ENCODE measurements at places on chromosomes 6 and 20.

GRCh38 chr6:5172041-5172653, 87.0 kb downstream of the PPP1R3G start:
- no peaks in the 10 kb centered on the region for H3K27me3 ChIP-seq
- no peaks in the 10 kb centered on the region for H3K36me3 ChIP-seq
- DNase-seq = no peak
- peaks cover 20% of the 10 kb centered on the region for H3K4me1 ChIP-seq
- no peak overlapping the region for H3K27ac ChIP-seq

- no peak overlapping the region for H3K27ac ChIP-seq
- H3K27me3 ChIP-seq = no peaks in the 10 kb centered on the region
- peak; percentile 6 for DNase-seq
- H3K4me1 ChIP-seq = peaks cover 6% of the 10 kb centered on the region
- H3K36me3 ChIP-seq = no peaks in the 10 kb centered on the region
These were observed 215.4 kb downstream of the HDGFL1 start for GRCh38 chr6:22784601-22785410.

GRCh38 chr6:124493259-124493658, 469.0 kb upstream of the RNF217 start:
- no peak overlapping the region for H3K27ac ChIP-seq
- no peak for DNase-seq
- no peak overlapping the region for H3K4me3 ChIP-seq
- no peaks in the 10 kb centered on the region for H3K27me3 ChIP-seq
- H3K4me1 ChIP-seq = no peaks in the 10 kb centered on the region

GRCh38 chr20:59032713-59033059, 551 bp upstream of the ATP5F1E start:
- peak overlapping the region; percentile 78 for H3K4me3 ChIP-seq
- H3K27ac ChIP-seq = peak overlapping the region; percentile 83
- DNase-seq = peak; percentile 64
- H3K4me1 ChIP-seq = peaks cover 25% of the 10 kb centered on the region
- no peaks in the 10 kb centered on the region for H3K27me3 ChIP-seq

GRCh38 chr6:13467216-13467600, 20.2 kb downstream of the GFOD1 start:
- DNase-seq = no peak
- no peak overlapping the region for H3K4me3 ChIP-seq
- no peaks in the 10 kb centered on the region for H3K36me3 ChIP-seq
- no peak overlapping the region for H3K27ac ChIP-seq
- peaks cover 21% of the 10 kb centered on the region for H3K4me1 ChIP-seq

GRCh38 chr20:310645-311044, 13.3 kb downstream of the ZCCHC3 start:
- no peak overlapping the region for H3K4me3 ChIP-seq
- peak overlapping the region; percentile 77 for H3K27ac ChIP-seq
- H3K4me1 ChIP-seq = peaks cover 26% of the 10 kb centered on the region

GRCh38 chr20:22453244-22454080, 130.9 kb downstream of the FOXA2 start:
- peaks cover 16% of the 10 kb centered on the region for H3K27me3 ChIP-seq
- H3K27ac ChIP-seq = no peak overlapping the region
- no peak overlapping the region for H3K4me3 ChIP-seq
- H3K4me1 ChIP-seq = no peaks in the 10 kb centered on the region
- no peaks in the 10 kb centered on the region for H3K36me3 ChIP-seq

DNA sequence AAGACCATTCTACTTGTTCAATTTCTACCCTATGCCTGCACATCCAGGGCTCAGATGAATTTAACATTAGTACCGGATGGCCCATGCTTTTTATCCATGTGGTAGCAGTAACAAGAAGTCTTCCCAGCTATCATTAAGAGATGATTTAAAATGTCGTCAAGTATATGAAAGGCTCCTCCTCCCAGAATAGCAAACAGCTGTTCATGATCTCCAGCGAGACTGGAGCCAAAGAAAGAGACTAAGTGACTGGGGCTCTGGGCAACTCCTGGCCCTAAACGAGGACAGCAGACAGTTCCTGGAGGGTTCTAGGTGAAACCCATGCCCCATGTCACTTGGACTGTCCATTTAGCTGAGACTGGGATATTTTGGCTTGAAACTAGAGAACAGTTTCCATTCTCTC, 160.8 kb downstream of the CDC5L start:
- H3K4me3 ChIP-seq = no peak overlapping the region
- no peaks in the 10 kb centered on the region for H3K4me1 ChIP-seq
- peaks cover 13% of the 10 kb centered on the region for H3K27me3 ChIP-seq
- DNase-seq = no peak
- H3K27ac ChIP-seq = no peak overlapping the region

- H3K4me3 ChIP-seq = no peak overlapping the region
- no peak for DNase-seq
- peaks cover 32% of the 10 kb centered on the region for H3K27me3 ChIP-seq
- H3K36me3 ChIP-seq = no peaks in the 10 kb centered on the region
- no peak overlapping the region for H3K27ac ChIP-seq
These were observed 3.0 kb upstream of the GCM1 start for GRCh38 chr6:53151676-53152075.

DNA sequence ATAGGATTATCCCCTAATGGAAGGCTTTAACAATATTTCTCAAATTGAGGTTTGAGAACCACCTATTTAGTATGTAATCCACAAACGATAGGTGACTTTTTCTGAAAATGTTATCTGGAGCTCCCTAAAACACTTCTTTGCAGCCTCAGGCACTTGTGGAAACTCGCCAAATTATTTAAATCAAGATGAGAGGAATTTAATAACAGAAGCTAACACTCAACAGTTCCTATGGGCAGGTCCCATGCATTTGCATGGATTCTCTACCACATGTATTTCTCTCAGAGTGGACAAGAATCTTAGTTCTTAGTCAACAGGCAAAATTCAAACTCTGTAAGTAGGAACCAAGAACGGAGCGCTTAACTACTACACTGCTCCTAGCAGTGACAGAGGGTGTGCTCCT, 20.7 kb downstream of the SOX4 start:
- peaks cover 25% of the 10 kb centered on the region for H3K4me1 ChIP-seq
- no peak for DNase-seq
- H3K27ac ChIP-seq = no peak overlapping the region

GRCh38 chr6:36784376-36784636, 54.9 kb downstream of the CPNE5 start:
- H3K27ac ChIP-seq = no peak overlapping the region
- H3K36me3 ChIP-seq = no peaks in the 10 kb centered on the region
- no peaks in the 10 kb centered on the region for H3K27me3 ChIP-seq
- DNase-seq = no peak

- H3K36me3 ChIP-seq = no peaks in the 10 kb centered on the region
- H3K27ac ChIP-seq = no peak overlapping the region
- no peaks in the 10 kb centered on the region for H3K4me1 ChIP-seq
- DNase-seq = no peak
These were observed 31.9 kb downstream of the MYH7B start for GRCh38 chr20:34987288-34988190.

DNA sequence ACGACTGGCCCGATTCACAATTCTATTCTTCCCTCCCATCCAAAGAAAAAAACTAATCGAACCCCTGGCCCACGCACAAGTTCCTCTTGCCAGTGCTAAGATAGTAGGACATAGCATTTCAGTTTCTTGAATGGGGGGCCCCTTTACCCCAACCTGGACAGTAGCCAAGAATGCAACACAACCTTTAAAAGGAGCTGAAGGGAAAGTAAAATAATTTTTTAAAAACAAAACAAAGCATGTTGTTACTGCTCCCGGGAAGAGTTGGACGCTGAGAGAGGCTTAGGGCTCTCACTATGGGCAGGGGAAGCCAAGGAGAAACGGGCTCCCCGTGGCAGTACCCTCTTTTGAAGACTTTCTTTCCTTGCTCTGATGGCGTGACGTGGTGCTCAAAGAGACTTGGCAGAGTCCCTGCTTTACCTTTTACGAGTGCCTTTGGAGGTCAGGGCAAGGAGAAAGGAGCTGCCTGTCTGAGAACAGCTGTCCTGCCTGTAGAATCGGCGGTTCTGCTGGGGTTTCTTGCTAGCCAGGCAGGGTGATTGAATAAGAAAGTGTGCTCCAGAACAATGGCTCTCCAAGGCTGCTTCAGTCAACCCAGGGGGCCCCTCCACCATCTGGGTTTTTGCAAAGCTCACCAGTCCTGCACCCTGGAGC, 5.8 kb downstream of the TFAP2C start:
- H3K27ac ChIP-seq = no peak overlapping the region
- DNase-seq = no peak
- no peaks in the 10 kb centered on the region for H3K36me3 ChIP-seq
- H3K4me1 ChIP-seq = no peaks in the 10 kb centered on the region
- H3K27me3 ChIP-seq = peaks cover 80% of the 10 kb centered on the region
- no peak overlapping the region for H3K4me3 ChIP-seq

DNA sequence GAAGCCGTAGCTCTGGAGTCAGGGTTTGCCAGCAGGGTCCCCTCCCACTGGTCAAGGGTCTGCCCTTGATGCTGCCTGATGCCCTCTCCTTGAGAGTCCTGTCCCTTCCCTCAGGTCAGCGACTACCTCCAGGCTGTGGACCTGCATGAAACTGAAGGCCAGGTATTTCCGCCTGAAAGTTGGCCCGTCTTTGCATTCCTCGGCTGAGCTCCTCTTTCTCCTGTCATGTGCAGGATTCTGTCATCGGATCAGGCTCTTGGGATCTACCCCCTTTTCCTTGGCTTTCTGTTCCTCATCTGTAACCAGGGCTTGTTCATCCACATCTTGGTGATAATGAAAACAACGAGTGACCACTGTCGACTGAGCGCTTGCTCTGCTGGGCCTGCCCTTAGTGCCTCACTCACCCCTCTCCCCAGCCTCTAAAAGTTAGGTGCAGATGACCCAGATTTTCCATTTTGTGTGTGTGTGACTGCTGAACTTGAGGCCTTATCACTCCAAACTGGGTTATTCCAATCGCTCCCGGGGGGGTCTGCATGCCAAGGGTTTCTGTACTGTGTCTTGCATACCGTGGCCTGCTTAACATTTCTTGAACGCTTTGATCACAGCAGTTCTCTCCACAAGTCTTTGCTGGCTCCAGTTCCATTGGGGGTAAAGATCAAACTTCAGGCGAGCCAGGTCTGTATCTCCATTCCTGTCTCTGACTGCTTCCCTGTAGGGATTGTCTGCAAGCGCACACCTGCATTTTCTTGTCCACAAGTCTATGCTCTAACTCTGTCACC, 81.6 kb downstream of the DTD1 start:
- H3K27ac ChIP-seq = no peak overlapping the region
- no peaks in the 10 kb centered on the region for H3K36me3 ChIP-seq
- no peaks in the 10 kb centered on the region for H3K4me1 ChIP-seq
- DNase-seq = no peak
- no peaks in the 10 kb centered on the region for H3K27me3 ChIP-seq
- H3K4me3 ChIP-seq = no peak overlapping the region

DNA sequence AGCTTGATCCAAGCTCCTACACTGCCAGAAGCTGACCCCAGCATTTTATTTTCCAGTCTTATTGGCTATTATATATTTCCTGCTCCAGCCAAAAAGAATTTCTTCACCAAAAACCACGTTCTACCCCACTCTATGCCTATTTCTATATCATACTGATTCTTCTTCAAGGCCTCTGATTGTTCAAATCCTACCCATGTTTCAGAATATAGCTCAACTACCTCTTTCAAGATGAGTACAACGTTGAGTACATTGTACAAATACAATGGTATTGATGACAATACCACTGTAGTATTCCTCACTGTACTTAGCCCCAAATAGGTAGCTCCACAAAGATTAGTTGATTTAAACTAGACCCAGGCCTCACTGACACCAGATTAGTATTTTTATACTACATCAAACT, 31.0 kb downstream of the ASCC3 start:
- no peak overlapping the region for H3K4me3 ChIP-seq
- peaks cover 17% of the 10 kb centered on the region for H3K36me3 ChIP-seq
- peaks cover 2% of the 10 kb centered on the region for H3K4me1 ChIP-seq
- H3K27ac ChIP-seq = no peak overlapping the region
- no peak for DNase-seq

- H3K4me1 ChIP-seq = peaks cover 10% of the 10 kb centered on the region
- no peak overlapping the region for H3K27ac ChIP-seq
- H3K27me3 ChIP-seq = no peaks in the 10 kb centered on the region
- no peaks in the 10 kb centered on the region for H3K36me3 ChIP-seq
These were observed 49.0 kb downstream of the HNF4A start for GRCh38 chr20:44404204-44405181.

DNA sequence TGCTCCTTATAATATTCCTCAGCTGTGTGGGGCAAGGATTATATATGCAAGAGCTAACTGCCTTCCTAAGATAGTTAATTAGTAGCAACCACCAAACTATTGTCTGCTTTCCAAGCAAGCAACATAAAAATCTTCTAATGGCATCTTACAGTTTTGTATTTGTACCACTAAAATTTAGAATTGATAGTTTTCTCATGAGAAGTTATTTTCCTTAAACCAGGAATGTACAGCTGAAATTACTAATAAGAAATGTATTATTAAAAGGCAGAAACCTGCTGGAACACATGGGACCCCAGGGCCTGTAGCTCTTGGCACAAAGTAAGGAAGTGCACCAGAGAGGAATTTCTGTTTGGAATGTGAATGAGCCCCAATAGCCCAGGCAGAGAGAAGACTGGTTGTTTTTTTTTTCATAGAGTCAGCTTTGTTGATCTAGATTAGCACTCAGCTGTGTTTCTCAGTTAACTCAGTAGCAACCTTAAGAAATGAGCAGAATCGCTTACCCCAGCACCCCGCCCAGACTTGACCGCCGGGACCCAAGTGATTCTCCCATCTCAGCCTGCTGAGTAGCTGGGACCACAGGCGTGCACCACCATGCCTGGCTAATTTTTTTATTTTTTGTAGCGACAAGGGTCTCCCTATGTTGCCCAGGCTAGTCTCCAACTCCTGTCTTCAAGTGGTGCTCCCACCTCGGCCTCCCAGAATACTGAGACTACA, 2.6 kb downstream of the MGME1 start:
- no peaks in the 10 kb centered on the region for H3K27me3 ChIP-seq
- DNase-seq = no peak
- peak overlapping the region; percentile 74 for H3K4me3 ChIP-seq

DNA sequence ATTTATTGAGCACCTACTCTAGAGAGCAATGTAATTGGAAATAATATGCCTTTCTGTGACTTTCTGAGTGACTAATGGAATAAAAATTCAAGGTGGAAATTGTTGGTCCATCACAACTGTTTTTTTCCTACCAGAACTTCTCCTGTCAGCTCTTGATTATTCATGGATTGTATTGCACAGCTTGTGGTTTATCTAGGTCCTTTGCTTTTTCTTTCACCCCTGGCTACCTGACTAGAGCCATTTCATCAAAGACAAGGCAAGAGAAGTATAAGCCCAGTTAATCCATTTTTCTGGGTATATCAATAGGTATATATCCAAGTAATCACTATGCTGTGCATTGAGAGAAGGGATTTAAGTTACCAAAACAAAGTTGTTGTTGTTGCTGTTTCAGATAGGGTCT, 168.4 kb downstream of the MMS22L start:
- H3K27me3 ChIP-seq = no peaks in the 10 kb centered on the region
- no peak for DNase-seq
- H3K4me3 ChIP-seq = no peak overlapping the region
- H3K4me1 ChIP-seq = no peaks in the 10 kb centered on the region
- no peaks in the 10 kb centered on the region for H3K36me3 ChIP-seq

GRCh38 chr20:13119583-13119982, 101.5 kb upstream of the ISM1 start:
- no peaks in the 10 kb centered on the region for H3K27me3 ChIP-seq
- H3K27ac ChIP-seq = no peak overlapping the region
- H3K36me3 ChIP-seq = no peaks in the 10 kb centered on the region
- no peaks in the 10 kb centered on the region for H3K4me1 ChIP-seq
- H3K4me3 ChIP-seq = peak overlapping the region; percentile 13
- DNase-seq = peak; percentile 51

All from SK-N-SH (cell line).